ENCODE measurements at places on chromosomes 5 and 9. TPM values are rescaled to one million over a fixed set of nuclear protein-coding genes. Genes with fewer than 3 reads are reported as not detected.

The WDR31 gene
- 0.97 TPM for total RNA-seq

The PPP3R2 gene
- not detected for total RNA-seq

- DNase-seq, result no peak
Measured at GRCh38 chr9:124124729-124125650, 113.4 kb downstream of the LHX2 start.

DNA sequence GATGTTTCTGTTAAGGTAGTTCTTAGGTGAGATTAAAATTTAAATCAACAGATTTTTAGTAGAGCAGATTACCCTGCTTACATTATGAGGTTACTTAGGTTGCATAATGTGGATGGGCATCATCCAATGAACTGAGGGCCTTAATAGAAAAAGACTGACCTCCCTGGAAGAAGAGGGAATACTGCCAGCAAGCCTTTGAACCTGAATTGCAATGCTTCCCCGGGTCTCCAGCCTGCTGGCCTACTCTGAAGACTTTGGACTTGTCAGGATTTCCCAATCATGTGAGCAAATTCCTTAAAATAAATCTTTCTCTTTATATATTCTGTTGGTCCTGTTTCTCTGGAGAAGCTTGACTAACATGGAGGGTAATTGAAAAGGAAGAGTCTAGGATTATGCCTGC is 542.1 kb upstream of the ARRDC3 start:
- no peak for DNase-seq

The F2RL1 gene
- 2.7 TPM for total RNA-seq

DNA sequence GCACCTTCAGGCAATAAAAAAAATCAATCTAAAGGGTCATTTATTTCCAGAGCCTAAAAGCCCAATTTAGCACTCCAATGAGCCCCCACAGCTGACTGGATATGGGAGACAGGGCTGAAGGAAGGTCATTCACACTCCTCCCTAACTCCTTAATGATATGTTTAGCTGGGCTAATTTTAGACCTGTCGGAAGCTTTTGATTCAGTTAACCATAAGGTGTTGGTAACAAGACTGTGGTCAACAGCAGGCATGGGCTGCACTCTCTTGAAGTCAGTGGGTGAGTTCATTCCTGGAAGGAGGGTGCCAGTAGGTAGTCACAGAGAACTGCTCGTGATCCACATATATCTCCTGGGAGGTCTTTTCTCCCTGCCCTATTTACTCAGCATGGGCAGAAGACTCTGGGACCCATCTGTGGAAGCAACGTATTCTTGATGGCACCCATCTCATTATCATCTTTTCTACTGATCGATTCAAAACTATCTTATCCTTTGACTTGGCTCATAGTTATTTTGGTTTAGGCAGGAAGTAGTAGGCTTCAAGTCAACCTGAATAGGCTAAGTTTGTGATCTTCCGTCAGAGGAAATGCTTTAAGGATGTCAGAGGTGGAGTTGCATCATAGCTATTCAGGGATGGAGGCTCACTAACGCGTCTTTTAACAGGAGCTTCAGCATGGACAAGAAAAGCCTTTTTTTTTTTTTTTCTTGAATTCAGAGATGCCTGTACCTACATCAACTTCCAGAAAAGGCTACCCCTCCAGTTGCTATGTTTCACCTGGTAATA is 367.7 kb upstream of the SLC30A5 start:
- DNase-seq, result no peak

DNA sequence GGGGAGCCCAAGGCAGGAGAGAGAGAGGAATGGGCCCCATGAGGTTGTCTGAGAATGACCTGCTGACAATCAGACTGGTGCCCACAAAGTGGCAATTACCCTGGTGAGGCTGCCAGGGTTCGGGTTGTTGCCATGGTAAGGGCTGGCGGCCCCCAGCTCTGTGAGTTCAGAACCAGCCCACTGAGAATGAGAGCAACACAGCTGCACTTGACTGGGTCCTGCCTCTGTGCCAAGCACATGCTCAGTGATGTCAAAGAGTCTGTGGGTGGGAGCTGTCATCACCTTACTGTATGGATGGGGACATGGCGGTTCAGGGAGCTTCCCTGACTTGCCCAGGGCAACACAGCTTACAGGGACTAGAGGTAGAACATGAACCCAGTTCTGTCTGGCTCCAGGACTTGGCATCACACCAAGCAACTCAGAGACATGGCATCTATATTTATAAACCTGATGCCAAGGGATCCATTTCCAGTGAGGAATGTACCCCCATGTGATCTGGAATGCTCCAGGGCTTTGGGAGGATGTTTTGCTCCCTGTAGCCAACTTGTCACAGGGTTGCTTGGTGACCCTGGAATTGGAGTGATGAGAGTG is 38.2 kb upstream of the TEX48 start:
- DNase-seq, result peak; percentile 50

- no peak for DNase-seq
Measured at GRCh38 chr9:137269231-137269772, 8.2 kb upstream of the TOR4A start.

GRCh38 chr9:98709968-98710965 is 1.5 kb upstream of the GABBR2 start:
- DNase-seq, result peak; percentile 83

GRCh38 chr5:123223921-123224320 is 134.9 kb downstream of the PRDM6 start:
- DNase-seq, result peak; percentile 22
